Muscle of leg (tissue), 16 donors: ENCODE measurements at places on chromosomes 12 and 14.

- DNase-seq, result peak; percentile 87
Observed at GRCh38 chr14:35385042-35385839, 19.3 kb downstream of the NFKBIA start.

GRCh38 chr14:72129291-72129690, 197.1 kb downstream of the RGS6 start:
- peak; percentile 21 for DNase-seq

DNA sequence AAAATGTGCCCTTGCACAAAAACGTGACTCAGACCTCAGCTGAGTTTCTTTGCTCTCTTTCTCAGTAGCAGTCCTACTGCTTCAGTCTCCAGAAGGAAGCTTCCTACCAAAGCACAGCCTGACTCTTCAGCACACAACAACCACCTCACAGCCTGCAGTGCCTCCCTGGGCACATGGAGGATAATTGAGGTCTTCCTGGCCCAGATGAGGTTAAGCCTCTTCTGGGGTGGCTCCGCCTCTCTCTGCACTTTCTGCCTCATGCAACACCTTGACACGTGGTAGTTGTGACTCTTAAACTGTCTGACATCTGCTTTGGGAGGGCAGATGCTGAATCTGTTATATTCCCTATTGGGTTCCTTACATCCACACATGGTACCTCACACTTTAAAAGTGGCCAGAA, 33.8 kb downstream of the GIT2 start:
- DNase-seq, result no peak

DNA sequence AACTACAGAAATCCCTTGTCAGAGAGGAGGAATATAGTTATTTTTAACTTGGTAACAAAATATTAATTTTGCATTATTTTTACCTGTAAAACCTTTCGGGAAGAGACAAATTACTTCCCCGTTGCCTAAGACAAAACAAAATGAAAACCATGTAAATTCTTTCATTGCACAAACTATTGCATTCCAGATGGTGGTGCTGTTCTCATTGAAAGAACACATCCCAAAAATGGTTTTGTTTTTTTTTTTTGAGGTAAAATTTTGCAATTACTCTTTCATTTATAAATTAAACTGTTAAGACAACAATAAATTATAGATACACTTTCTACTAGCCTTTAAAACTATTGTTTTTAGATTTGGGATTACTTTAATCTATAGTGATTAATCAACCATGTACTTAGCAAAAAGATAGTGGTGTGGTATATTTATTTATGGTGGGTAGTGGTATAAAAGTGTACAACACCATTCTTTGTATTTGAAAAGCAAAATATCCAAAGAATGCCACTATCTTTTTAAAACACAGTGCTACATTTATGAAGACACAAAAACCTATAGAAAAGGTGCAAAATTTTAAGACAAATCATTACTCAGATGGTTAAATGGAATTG, 115.5 kb downstream of the SLC38A1 start:
- peak; percentile 35 for DNase-seq

GRCh38 chr12:39331539-39332261, 111.2 kb downstream of the KIF21A start:
- DNase-seq, result no peak

- peak; percentile 11 for DNase-seq
Observed at GRCh38 chr12:107992870-107993451, 136.1 kb upstream of the WSCD2 start.

DNA sequence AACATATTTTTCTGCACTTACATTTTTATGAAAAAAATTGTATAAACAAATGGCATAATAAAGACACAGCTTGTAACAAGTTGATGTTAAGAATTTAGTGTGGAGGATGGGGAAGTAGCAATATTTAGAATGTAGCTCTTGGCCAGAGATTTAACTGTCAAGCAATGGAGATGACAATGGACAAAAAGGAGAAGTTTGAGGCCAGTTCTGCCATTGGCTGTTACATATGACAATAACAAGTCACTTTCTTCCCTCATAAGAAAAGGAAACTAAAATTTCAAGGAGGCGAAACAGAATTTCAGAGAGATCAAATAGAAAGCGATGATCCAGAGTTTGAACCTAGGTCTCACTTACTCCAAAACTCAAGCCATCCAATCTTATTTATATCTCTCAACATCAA, 122.8 kb upstream of the CCDC175 start:
- DNase-seq, result peak; percentile 34

DNA sequence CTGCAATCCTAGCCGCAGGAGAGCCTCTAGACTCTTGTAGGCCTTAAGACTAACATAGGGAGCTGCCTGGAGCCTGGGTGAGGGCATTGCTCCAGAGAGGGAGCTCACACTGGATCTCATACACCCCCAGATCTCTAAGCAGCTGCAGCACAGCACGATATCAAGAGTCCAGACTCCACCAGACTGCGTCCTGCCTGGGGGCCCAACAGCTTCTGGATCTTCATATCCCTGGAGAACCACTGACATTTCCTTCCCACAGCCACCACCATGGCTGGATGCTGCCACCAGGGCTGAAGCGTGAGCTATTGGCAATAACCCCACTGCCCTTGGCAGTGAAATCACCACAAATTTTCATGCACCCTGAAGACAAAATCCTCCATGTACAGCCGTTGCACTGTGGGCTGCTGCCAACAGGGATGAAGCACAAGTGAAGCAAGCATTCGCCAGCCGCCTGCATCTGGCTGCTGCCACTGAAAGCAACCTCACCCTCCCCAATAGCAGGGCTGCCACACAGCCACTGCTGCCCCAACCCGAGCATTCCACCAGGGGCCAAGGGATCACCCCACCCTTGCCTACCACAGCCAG, 28.2 kb downstream of the CACNA2D4 start:
- DNase-seq, result no peak
